Activated CD4-positive, alpha-beta T cell treated with anti-CD3 and anti-CD28 coated beads, Interleukin-2, amount 50 U/mL, for 1 hour (primary cell): ENCODE measurements at places on chromosomes 6 and 20.

GRCh38 chr20:58651559-58651945 lies 469 bp downstream of the STX16 start:
- DNase-seq = no peak

- no peak for DNase-seq
Observed at GRCh38 chr20:4585104-4585753, 136.5 kb upstream of the PRND start.

DNA sequence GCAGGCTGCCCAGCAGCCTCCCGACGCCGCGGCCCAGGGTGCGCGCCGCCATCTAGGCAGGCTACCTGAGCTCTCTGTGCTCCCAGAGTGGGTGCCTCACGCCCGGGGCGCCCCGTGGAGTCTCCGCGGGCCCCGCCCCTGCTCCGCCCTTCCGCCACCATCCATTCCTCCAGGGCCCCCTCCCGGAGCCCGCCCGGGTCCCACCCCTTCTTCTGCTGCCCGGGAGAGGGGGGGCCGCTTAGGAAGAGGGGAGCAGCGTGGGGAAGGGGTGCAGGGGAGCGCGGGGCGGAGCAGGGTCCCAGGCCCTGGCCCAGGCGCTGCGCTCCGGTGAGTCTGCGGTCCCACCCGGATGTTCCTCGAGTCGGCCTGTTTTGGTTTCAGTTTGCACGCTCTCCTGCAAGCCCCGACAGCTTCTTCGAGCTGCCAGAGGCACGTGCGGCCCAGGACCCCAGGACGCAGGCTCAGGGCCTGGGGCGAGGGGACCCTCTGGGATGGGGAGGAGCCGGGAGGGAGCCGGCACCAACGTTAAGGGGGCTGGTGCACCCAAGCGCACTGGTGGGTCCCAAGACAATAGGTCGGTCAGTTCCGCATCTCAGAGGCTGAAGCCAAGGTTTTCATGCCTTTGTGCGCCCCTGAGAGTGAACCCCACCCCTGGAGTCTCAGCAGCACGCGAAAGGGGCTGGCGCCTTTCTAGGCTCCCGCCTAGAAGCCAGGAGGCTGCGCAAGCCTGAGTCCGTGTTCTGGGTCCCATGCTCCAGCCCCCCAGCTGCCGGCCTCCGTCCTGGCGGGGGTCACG lies at the start of gene ACSS1:
ACSS1 (minus strand) TSS at position 89 of the 796 bp plus-strand sequence; CDS start at position 52, 37 bp downstream.
- DNase-seq = peak; percentile 67

DNA sequence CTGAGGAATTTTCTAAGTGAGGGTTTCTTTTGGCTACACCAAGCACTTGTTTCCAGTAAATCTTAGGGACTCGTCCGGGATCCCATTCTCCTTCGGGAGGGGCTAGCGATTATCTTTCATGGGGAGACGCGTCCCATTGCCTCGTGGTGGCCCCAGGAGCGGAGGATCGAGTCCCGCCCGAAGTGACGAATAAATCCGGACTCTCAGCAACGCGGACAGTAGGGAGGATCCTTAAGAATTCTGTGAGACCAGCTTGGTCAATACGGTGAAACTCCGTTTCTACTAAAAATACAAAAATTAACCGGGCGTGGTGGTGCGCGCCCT lies 69.1 kb upstream of the PRSS16 start:
- DNase-seq = no peak

GRCh38 chr20:63740627-63741353 lies 1.2 kb downstream of the SLC2A4RG start:
- DNase-seq = peak; percentile 37
